Cerebellum (tissue), 4 donors: ENCODE measurements at places on chromosomes 13 and 19.

- DNase-seq = no peak
Observed at GRCh38 chr13:39536906-39537305, 66.1 kb downstream of the LHFPL6 start.

- DNase-seq = no peak
Observed at GRCh38 chr19:19274146-19274545, 1.0 kb upstream of the TM6SF2 start.

DNA sequence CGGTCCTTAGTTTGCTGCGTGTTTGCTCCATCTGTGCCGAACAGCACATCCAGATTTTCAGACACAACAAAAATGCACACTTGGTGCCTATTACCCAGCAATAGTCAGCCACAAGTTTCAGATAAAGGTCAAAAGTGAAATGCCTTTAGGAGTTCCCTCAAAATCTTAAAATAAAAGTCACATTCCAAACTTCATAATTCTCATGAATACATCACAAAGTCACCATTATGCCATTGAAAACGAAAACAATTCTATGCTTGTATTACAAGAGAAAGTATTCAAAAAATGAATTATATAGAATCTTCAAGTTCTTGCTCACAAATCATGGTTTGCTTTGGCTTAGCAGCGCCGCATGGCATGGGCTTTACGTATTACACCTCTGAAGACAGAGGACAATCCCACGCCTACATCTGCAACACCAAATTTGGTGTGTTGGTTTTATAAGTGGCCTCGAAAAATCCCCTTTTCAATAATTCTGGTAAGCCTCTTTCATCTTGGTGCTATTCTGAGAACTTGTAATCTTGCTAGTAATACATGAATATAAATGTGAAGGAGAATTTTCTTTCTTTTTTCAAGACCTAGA is 26.6 kb downstream of the COL4A1 start:
- DNase-seq = no peak

DNA sequence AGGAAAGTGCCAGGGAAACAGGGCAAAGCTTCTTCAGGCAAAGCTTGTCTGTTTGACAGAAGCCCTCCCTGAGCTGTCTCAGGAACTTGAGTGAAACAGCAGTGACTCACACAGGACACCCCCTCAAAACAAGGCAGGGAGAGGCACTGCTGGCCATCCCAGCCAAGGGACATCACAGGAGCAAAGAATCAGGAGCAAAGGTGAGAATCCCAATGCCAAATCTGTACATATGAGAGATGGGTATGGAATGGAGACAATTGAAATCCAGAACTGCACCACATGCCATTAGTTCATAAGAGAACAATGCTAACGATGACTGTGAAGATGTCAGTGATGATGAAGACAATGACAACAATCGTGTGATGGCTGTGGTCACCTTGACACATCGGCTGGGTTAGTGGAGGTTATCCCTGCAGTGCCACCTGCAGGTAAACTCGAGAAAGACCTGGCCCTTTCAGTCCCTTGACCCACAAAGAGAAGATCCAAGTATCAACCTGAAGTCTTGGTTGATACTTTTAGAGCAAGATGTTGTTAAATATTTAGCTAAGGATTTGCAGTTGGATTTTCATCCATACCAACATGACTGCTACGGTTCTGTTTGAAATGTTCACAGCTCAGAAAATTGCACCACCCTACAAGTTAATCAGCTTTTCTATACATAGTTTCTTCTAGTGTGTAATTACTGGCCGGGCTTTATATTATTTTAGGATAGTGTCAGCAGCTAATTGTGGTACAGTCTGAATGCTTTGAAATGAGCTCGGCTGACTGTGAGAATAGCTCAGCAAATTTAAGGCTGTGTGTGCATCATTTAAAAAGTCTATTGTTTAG is 42.0 kb upstream of the IPO5 start:
- DNase-seq = no peak

DNA sequence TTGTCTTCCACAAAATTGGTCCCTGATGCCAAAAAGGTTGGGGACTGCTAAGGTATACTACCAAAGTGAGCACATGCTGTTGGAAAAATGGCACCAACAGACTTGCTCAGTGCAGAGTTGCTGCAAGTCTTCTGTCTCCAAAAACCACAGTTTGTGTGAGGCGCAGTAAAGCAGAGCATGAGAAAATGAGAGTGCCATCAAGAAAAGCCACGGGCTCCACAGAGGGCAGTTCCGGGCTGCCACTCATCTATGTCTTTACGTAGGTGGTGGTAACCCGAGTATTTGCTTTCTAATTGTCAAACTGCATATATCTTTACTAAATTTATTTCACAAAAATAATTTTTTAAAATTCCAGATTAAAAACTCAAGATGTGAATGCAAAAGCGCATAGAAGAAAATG is 123.8 kb downstream of the RNF17 start:
- no peak for DNase-seq

GRCh38 chr19:46859637-46860124 is 1.1 kb upstream of the ARHGAP35 start:
- DNase-seq = no peak
